NCI-H1105 treated with DMSO at 0.1 percent for 48 hours (cell line): ENCODE measurements at places on chromosomes 13 and 19.

- no peak for DNase-seq
Measured at GRCh38 chr13:100528820-100529219, 59.8 kb downstream of the GGACT start.

- no peak for DNase-seq
Measured at GRCh38 chr19:45531349-45531748, 24.1 kb downstream of the VASP start.

DNA sequence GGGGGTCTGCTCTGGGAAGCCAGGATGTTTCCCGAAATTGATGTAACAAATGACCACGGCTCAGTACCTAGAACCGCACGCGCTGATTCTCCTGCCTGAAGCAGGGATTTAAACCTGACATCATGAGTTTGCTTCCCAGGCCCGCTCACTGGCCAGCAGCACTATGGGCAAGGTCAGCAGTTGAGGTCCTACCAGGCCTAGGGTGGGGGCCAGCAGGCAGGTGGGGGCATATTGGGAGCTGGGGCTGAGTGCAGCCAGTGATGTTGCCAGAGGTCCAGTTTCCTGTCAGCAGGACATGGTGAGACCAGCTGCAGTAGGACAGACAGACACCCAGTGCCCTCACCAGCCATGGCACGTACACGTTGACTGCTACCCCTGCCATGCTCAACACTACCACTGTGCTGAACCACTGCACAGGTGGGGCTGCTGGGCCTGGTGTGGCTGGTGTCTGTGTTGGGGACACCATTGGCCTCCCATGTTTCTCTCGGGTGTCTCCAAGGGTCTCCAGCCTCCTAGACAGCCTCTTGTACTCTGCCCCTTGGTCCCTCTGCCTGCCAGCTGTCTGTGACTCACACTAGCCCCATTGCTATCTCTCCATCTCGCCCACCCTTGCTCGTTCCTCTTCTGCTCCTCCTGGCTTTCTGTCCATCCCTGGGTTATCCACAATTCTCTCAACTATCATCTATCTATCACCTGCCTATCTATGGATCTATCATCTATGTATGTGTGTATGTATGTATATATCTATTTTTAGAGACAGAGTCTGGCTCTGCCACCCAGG, 1.1 kb upstream of the C19orf85 start:
- no peak for DNase-seq

DNA sequence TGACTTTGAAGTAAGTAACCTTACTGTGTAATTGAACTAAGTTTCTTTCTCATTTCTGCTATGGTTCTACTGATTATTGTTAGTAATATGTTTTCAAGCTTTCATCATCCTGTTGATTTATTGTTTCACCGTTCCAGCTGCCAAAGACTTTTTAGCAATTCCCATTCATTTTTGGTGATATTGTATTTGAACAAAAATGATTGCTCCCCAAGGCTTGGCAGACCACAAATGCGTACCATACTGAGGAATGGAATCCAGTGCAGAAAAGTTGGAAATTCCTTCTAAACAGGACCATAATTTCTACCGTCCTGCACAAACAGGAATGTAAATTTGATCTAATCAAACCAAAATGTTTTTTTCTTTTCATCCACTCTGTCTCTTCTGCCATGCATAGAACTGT, 10.7 kb downstream of the EPSTI1 start:
- DNase-seq: no peak

DNA sequence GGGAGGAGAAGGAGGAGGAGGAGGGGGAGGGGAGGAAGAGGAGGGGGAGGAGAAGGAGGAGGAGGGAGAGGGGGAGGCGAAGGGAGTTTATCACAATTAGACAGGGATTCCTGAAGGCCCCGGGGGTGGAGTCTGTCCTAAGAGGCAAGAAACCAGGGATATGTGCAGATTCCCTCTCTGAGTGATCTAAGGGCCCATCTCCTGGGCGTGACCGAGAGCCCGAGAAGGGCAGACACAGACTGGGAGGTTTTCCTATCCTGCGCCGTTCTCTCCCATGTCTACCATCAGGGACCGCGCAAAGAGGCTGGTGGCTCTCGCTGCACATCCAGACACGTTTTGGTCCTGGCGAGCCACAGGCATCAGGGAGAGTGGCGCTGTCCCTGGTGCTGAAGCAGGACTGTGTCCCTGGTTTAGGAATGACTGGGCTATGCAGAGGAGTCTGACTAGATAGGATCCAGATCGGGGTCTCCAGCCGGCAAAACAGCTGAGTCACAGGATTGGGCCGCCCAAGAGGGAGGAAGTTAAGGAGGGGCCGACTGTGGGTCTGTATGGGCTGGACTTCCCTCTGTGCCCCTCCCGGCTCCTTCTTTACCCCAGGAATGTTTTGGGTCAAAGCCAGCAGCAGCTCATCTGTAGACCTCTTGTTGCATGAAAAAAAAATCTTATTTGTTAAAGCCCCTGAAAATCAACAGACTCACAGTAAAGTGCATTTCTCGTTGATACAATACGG, 17.9 kb upstream of the ZNF175 start:
- no peak for DNase-seq

GRCh38 chr13:78460176-78460575, 143.2 kb downstream of the POU4F1 start:
- no peak for DNase-seq

GRCh38 chr19:43362179-43362578, 8.7 kb downstream of the CD177 start:
- no peak for DNase-seq

DNA sequence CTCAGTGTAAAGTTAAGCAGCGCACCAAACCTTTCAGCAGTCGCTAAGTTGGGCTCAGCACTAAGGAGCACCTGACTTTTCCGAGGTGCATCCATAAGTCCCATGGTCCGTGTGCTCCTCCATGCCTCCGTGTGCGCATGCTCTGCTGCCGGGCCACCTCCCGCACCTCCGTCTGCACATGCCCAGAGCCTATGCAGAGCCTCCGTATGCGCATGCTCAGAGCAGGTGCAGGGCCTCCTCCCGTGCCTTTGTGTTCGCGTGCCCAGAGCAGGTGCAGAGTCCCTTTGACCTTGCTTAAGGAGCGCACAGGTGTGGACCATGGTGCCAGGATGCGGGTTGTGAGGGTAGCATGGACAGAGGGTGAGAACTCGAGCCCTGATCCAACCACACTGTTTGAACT, 46.0 kb downstream of the ATP11A start:
- no peak for DNase-seq
